Tibial nerve (tissue), 4 donors: ENCODE measurements at places on chromosomes 12 and 14.

GRCh38 chr14:100823413-100824080 lies 2.4 kb upstream of the MEG3 start:
- DNase-seq = no peak

- DNase-seq = no peak
These were observed 86.6 kb downstream of the TBC1D30 start for GRCh38 chr12:64911081-64911480.

- no peak for DNase-seq
These were observed 97.0 kb downstream of the CMKLR1 start for GRCh38 chr12:108241986-108242703.

GRCh38 chr14:21227981-21228380 lies 41.3 kb downstream of the HNRNPC start:
- no peak for DNase-seq

DNA sequence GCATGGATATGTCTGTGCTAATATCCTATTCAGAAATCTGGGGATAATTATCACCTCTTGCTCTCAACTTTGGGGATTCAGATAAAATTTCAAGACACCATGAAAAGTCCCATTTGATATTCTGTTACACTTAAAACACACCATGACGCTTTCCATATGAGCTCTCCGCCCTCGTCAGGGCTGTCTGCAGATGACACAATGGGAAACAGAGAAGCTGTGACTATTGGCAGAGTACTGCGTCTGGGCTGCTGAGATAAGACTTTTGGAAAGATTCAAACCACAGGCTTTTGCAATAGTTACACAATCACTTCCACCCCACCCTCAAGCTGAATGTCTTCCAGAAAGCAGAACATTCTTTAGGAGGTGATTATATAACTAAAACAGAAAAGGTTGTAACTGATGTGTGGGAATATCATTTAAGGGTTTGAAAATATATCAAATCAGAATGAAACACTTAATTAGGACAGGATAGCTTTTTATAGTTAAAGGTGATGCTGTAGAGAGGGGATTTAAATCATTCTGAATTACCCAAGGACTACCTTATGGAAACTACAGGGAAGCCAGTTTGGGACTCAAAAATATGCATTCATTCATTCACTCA lies 75.3 kb upstream of the TMPO start:
- peak; percentile 79 for DNase-seq

- DNase-seq = no peak
These were observed 311.7 kb upstream of the CCDC196 start for GRCh38 chr14:66174453-66174891.

- DNase-seq = no peak
These were observed 322.4 kb downstream of the PDZRN4 start for GRCh38 chr12:41510470-41510869.

DNA sequence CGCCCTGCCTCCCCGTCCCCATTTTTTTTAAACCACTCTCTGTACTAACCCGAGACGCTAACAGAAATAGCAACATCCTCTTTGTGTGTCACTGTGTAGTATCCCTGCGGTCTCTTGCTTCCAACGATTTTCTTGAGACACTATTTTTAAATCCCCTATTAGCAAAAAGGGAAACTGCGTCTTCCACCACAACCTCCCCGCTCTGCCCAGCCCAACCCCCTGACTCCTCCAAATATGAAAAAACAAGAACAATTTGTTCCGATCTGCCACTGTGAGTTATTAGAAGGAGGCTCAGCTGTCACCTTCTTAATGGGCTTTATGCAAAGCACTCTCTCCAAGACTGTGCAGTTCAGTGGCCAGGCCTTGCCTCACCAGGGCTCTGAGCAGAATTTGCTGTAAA lies 76.3 kb downstream of the MAP1LC3B2 start:
- no peak for DNase-seq

DNA sequence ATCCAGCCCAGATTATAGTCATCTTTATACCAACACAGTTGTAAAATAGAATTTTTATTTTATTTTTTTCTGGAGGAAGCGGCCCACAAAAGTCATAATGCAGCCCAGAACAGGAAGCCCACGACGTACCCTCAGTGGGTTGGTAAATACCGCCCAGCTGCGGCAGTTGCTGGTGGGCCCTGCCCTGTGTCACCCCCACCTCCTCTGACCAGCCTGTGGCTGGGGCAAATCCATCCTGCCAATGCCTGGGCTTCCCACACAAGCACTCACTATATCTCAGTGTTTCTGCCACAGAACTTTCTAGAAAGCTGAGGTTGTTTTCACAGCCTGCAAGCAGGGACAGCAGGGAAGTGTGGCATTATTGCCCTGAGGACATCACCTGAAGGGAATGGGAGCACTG lies 171.4 kb upstream of the GSC start:
- DNase-seq = no peak

- DNase-seq = no peak
These were observed 203.1 kb downstream of the CALM1 start for GRCh38 chr14:90599748-90600507.
